Stimulated activated CD4-positive, alpha-beta T cell treated with anti-CD3 and anti-CD28 coated beads, TNF-alpha, amount 100 ng/mL, for 48 hours (primary cell): ENCODE measurements at places on chromosomes 3 and 15.

- DNase-seq, result no peak
Measured at GRCh38 chr15:84736375-84736774, 12.0 kb upstream of the ZNF592 start.

DNA sequence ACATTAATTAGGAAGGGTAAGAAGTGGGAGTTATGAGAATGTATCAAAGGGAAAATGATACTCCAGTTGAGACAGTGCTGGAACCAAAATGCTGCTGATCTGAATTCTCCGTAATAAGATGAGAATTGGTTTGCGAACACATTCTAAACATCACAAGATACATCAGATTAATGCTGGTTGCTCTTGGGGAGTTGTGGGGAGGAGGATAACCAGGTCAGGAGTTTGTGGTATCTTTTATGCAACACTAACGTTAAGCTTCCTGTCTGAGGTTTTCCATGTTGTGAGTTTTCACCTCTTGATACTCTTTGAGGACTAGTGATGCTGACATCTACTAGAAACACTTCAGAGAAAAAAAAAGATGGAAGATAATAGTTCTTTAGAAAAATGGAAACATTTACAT is 47.2 kb downstream of the PPARG start:
- no peak for DNase-seq

DNA sequence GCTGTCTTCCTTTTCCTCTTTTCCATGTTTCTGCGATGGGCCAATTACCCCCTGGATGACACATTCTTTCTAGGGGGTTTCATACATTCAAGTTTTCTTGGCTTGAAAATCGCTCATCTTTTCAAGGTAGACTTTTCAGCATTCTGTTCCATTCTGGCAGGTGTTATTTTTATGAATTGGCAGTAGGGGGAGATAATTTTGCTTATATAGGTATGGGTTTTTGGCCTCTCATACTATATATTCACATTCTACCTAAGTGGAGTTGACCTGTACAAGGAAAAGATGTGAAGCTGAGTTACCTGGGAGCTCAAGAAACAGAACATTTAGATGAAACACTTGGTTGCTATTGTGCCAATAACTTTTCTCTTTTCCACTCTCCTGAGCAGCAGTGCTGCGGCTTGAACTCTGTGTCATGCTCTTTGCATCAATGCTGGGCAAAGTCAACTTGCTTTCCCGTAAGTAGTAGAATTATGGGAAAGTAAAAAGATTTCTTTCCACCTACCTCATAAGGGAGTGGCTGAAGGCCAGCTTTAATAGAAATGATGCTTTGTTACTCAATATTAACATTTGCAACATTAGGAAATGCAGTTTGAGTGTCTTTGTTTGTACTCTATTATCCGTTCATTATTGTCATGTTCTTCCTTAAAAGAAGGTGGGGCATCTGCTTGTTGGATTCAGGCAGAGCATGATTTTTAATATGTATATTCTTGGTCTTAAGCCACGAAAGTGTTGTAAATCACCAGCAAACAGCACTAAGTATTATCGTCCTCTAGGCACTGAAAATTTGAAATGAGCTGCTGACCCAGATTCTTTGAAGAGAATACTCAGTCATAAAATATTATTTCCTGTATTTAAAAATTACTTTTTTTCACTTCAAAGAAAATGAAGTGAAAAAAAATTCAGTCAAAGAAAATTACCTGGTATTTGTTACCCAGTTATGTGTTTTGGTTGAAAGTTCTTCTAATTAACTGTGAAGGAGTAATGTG is 27.7 kb upstream of the MFSD1 start:
- DNase-seq, result no peak

DNA sequence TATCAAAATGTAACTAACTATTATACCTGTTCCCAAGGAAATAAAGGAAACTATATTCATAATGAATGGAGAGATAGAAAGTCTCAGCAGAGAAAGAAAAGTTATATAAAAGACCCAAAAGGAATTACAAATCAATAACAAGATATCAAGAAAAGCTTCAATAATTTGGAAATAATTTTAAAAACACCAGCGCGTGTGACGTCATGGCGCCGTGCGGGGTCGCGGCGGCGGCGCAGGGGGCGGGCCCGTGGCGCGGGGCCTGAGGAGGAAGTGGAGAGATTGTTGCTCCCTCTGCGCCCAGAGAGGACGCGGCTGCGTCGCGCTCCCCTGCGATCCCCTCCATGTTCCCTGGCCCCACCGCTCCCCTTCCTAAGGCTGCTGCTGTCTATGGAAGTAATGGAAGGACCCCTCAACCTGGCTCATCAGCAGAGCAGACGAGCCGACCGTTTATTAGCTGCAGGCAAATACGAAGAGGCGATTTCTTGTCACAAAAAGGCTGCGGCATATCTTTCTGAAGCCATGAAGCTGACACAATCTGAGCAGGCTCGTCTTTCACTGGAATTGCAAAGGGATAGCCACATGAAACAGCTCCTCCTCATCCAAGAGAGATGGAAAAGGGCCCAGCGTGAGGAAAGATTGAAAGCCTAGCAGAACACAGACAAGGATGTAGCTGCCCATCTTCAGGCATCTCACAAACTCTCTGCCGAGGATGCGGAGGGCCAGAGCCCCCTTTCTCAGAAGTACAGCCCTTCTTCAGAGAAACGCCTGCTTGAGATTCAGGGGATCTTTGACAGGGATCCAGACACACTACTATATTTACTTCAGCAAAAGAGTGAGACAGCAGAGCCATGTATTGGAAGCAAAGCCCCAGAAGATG is 4.1 kb downstream of the XCR1 start:
- DNase-seq, result no peak

GRCh38 chr15:96321639-96322535 is 8.6 kb upstream of the NR2F2 start:
- no peak for DNase-seq

DNA sequence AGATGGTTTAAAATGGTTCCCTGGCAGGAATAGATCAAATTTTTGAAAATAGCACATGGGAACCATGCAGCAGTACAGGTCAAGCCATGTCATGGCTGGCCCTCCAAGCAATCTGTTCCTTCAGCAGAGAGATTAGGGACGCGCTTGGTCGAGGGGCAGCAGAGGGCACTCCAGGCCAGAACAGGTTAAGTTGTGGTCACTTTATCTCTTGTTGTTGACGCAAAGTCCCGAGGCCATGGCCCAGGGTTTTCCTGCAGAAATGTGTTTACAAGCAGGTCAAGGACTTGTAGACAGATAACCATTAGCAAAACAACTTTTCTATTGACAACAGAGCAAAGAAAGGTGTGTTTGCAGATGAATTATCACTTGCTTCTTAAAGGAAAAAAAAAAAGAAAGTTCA is 570.0 kb upstream of the NR2F2 start:
- DNase-seq, result no peak

DNA sequence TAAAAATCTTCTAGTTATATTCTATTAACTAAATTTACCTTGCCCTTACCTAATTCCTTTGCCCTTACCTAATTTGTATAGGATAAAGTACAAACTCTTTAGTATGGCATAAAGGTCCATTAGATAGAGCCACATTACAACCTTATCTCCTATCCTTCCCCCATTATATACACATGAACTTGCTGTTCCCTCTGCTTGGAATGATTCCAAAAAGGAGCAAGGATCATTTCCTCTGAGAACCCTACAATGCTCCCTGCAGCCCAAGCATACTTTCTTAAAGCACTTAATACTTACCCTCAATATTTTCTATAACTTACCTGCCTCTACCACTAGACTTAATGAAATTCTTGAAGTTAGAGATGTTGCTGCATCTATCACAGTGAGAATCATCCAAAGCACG is 118.9 kb upstream of the CCDC54 start:
- DNase-seq, result no peak

- DNase-seq, result no peak
Measured at GRCh38 chr15:57726411-57726810, 19.9 kb downstream of the POLR2M start.

DNA sequence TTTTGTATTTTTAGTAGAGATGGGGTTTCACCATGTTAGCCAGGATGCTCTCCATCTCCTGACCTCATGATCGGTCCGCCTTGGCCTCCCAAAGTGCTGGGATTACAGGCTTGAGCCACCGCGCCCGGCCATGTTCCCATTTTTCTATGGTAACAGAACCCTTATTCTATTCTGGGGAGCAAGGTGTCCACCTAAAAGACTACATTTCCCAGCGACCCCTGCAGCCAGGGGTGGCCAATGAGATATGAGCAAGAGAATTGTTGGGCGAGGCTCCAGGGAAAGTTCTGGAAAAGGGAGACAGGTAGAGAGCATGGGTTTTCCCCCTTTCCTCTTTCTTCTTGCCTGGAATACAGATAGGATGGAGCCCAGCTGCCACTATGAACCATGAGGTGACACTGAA is 96.9 kb downstream of the LINGO1 start:
- DNase-seq, result no peak

GRCh38 chr15:63109498-63109897 is 12.2 kb upstream of the LACTB start:
- no peak for DNase-seq

- DNase-seq, result no peak
Measured at GRCh38 chr3:153437666-153438065, 275.6 kb downstream of the RAP2B start.

DNA sequence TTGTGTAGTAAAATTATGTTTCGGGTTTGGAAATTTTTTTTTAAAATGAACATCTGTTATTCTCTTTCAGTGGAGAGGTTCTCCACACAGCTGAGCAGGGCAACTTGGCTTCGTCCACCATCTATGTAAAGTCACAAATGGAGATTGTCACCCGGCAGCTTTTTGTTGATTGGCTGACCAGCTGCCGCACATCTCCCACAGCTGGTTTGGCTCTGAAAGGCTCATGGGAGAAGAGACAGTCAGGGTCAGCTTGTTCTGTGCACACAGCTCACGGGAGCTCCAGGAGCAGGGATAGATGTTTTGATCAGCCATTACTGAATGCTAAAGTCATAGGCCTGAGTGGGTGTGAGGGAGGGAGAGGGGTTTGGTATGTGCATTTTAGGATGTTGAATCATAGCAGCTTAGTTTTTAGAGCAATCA is 12.9 kb upstream of the CCDC80 start:
- no peak for DNase-seq

GRCh38 chr3:98519351-98519750 is 3.4 kb downstream of the CLDND1 start:
- DNase-seq, result no peak

GRCh38 chr3:174792864-174793263 is 66.3 kb upstream of the NAALADL2 start:
- DNase-seq, result no peak

DNA sequence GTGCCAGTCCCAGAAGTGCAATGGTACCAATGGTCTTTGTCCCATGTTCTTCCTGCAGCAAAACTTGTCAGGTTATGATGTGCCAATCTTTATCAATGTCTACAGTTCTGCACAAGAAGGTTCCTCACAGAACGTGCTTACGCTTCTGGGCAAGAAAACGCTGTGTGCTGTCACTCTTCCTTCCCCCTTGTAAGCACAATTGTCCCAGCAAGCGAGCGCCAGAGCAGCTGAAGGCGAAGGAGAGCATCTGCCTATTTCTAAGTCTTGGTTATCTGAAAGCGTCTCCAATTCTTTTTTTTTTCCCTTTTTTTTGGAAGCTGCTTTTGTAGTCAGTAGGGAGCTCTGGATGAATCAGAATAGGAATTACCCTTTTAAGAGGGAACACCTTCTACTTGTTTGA is 514.4 kb downstream of the FGF12 start:
- DNase-seq, result no peak

DNA sequence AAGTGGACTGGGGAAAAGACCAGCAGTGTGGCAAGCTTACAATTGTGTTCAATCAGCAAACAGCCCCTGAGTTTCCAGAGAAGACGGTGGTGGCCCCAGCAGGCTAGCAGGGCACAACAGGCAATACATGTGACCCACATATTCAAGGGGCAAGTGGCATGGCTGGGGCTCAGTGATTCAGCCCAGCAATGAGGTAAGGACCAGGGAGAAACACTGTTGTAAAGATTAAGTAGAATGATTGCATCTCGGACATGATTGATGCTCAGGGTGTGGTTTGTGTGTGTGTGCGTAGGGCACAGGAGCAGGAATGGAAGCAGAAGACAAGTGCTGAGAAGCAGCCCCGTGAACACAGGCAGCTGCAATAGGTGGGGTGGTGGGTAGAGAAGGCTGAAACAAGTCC is 37.9 kb downstream of the KLHL6 start:
- DNase-seq, result no peak

DNA sequence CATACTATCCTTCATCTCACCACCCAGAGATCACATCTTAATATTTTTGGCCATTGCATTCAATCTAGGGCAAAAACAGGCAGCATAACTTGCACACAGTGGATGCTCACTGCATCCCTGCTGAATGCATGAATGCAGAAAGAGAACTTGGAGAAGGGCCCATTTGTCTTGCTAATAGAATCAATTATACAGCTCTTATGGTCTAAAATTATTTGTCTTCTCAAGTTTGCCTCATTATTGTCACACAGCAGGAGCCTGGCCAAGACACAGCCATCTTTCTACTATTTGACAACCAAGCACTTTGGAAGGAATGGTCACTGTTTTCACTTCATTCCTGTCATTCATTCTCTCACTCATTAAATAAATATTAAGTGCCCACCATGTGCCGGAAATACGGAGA is 1.2 kb upstream of the ARHGEF26 start:
- DNase-seq, result no peak

DNA sequence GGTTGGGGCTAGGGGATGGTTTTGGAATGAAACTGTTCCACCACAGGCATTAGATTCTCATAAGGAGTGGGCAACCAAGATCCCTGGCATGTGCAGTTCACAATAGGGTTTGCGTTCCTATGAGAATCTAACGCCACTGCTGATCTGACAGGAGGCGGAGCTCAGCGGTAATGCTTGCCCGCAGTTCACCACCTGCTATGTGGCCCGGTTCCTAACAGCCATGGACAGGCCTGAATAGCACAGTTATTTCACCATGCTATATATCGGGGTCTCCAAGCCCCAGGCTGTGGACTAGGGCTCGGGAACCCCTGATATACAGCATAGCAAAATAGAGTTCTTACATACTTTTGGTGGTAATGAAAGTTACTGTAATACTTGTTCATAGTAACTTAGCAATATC is 99.9 kb upstream of the THSD4 start:
- DNase-seq, result no peak

DNA sequence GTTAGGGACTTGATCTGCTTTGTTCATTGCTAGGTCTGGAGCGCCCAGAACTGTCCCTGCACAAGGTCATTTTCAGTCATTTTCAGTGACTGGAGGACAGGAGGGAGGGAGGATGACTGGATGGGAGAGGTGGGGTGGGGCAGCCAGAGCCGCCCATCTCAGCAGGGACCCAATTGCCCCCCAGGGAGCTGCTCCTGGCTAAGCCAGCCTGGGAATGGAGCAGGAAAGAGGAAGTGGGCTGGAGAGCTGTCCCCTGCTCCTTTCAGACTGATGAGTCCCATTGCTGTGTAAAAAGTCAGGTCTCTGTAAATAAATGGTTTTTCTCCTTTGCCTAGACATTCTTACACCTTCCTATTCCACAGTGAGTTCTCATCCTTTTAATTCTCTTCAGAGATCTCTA is 98.4 kb upstream of the RAD18 start:
- DNase-seq, result no peak

GRCh38 chr15:80031841-80032240 is 27.6 kb upstream of the ZFAND6 start:
- no peak for DNase-seq
